NCI-H1092 (cell line): ENCODE measurements at places on chromosomes 5 and 9.

- no peak for DNase-seq
Measured at GRCh38 chr5:107806705-107807104, 136.0 kb upstream of the EFNA5 start.

DNA sequence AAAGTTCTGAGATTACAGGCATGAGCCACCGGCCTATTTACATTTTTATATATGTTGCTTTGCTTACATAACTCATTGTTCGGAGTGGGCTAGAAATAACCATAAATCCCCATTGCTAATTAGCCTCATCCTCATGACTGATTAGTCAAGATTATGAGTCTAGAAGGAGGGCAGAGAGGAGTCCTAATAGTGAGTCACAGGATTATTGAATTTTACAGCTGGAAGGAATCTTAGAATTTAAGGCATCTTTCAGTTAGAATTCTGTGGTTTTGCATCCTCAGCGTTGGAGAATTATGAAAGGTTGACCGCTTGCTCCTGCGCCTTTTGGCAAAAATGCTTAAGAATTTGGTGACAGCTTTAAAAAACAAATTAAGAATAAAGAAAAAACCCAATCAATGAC is 2.6 kb upstream of the PBX3 start:
- no peak for DNase-seq

DNA sequence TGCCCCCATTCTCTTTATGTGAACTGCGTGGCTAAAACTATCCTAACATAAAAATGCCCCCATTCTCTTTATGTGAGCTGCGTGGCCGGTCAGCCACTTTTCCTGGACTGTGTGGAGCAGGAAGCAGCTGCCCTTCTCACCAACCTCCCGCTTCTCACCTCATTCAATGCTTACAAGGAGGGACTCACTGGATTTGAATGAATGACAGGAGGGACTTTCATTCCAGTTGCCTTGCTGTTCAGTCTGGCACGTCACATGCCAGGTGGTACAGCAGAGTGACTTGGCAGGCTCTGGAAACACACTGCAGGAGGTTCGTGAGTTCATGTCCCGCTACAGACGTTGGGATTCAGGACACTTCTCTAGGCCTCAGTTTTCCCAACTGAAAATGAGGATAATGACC is 60.2 kb upstream of the NFIL3 start:
- DNase-seq = no peak

- no peak for DNase-seq
Measured at GRCh38 chr9:4979239-4979638, 5.8 kb upstream of the JAK2 start.

- DNase-seq = peak; percentile 70
Measured at GRCh38 chr9:125407974-125408900, 146.6 kb downstream of the GAPVD1 start.
